ENCODE measurements at places on chromosomes 7 and 10. TPM values are rescaled to one million over a fixed set of nuclear protein-coding genes. Genes with fewer than 3 reads are reported as not detected.

DNA sequence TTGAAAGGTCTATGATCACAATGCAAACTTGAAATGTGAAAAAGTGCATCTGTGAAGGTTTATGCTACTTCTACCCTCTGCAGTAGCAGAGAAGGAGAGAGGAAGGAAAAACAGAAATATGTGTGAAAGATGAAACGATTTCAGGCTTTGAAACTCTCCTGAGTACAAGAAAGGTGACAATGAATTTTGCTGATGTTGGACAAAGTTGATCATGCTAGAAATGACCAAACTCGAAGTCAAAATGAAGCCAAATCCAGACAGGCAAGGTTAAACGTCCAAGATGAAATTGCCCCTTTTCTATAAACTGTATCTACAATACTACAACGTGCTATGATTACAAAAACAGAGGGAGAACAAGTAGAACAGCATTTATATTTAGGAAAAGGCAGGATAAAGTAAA, 67.0 kb upstream of the C7orf33 start:
- peaks cover 19% of the 10 kb centered on the region for H3K27me3 ChIP-seq
- no peaks in the 10 kb centered on the region for H3K4me1 ChIP-seq
- no peak overlapping the region for H3K27ac ChIP-seq
- DNase-seq: no peak
- H3K36me3 ChIP-seq: no peaks in the 10 kb centered on the region
- no peak overlapping the region for H3K4me3 ChIP-seq

DNA sequence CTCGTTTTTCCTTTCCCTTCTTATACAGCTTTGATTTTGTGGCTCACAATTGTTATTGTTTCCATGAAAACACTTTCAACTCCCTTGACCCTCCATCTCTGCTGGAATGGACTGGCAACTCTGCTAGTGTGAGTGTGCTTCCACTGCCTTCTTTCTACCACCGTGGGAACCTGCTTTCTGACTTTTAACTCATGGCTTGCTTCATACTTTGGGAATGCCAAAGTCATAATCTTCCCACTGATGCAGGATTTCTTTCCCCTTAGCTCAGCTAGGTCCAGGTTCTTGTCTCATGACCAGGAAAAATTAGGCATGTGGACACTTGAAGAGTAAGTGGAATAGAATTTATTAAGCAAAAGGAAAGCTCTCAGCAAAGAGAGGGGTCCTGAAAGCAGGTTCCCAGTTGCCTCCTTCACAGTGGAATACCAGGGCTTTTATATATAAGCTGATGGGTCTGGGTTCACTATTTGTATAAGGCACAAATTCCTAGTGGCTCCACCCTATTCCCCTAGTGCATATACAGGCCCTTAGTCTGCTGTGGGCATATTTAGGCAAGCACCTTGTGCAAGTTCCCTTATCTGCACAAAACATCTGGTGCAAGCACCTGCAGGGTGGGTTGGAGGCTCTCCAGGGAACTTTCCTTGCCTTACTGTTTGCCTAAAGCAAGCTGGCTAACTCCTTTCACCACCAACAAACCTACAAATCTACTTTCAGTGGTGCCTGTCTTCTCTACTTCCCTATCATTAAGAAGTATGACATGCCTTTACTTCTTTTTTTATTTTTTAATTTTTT, 119.5 kb downstream of the CFAP58 start:
- DNase-seq: no peak
- no peak overlapping the region for H3K4me3 ChIP-seq
- H3K27me3 ChIP-seq: no peaks in the 10 kb centered on the region
- no peak overlapping the region for H3K27ac ChIP-seq
- H3K4me1 ChIP-seq: no peaks in the 10 kb centered on the region

DNA sequence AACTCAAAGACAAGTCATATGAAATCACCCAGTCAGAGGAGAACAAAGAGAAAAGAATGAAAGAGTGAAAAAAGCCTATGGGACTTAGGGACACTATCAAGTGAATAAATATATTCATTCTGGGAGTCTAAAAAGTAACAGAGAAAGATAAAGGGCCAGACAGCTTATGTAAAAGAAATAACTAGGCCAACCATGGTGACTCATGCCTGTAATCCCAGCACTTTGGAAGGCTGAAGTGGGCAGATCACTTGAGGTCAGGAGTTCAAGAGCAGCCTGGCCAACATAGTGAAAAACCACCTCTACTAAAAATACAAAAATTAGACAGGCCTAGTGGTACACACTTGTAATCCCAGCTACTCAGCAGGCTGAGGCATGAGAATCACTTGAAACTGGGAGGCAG, 154.7 kb upstream of the TMEM106B start:
- no peak overlapping the region for H3K27ac ChIP-seq
- no peaks in the 10 kb centered on the region for H3K27me3 ChIP-seq
- H3K4me3 ChIP-seq: no peak overlapping the region
- H3K36me3 ChIP-seq: no peaks in the 10 kb centered on the region
- H3K4me1 ChIP-seq: no peaks in the 10 kb centered on the region
- DNase-seq: no peak

DNA sequence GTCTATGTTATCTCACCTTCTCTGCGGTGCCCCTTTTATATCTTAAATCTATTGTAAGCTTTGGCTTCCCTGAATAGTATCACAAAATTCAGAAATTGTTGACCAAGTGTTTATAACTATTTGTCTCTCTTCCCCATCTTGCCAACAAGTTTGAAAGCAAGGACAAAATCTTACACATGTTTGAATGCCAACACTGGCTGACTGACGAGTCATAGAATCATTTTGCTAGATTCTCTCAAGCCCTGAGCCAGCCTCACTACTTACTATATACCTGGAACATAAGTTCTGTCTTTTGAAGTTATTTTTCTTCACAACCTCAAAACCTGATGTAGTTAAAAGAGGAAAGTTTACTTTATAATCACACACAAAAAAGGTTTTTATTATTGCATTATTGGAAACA, 700.7 kb downstream of the PHTF2 start:
- no peak overlapping the region for H3K27ac ChIP-seq
- H3K27me3 ChIP-seq: no peaks in the 10 kb centered on the region
- H3K4me1 ChIP-seq: no peaks in the 10 kb centered on the region

Gene PSD
- 5.3 TPM for total RNA-seq

DNA sequence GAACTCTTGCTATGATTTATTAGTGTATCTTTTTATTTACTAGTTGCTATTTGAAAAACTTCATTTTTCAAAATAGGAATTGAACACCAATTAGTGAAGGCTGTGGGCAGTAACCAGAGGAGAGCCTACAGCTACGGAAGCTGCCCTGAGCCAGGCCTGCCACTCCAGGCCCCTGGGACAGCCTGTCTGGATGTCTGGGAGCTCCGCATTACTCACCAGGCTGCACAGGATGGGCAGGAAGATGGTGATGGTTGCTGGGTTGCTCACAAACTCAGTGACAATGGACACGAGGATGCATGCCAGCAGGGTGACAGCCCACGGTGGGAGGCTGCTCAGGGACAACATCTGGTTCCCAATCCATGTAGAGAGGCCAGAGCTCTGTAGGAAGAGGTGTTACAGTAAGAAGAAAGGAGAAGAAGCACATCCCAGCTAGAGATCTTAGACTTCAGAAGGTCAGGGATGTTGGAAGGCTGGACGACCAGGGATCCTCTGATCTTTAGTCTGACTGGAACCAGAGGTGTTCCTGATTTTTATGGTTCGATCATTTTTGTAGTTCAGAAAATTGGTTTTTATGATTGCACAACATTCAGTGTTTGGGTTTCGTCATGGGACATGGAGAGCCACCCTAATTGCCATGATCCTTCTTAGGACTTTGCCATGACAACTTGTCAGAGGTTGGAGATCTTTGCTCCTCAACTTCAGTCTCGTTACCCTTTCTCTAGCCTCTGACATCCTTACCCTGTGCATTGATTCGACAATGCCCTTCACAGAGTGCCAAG, 23.2 kb downstream of the STMP1 start:
- no peaks in the 10 kb centered on the region for H3K27me3 ChIP-seq
- peaks cover 10% of the 10 kb centered on the region for H3K36me3 ChIP-seq
- H3K4me3 ChIP-seq: no peak overlapping the region
- DNase-seq: no peak
- H3K4me1 ChIP-seq: peaks cover 12% of the 10 kb centered on the region
- H3K27ac ChIP-seq: no peak overlapping the region

- no peak overlapping the region for H3K4me3 ChIP-seq
- H3K27ac ChIP-seq: no peak overlapping the region
- H3K27me3 ChIP-seq: no peaks in the 10 kb centered on the region
- no peak for DNase-seq
- H3K4me1 ChIP-seq: peaks cover 46% of the 10 kb centered on the region
- H3K36me3 ChIP-seq: no peaks in the 10 kb centered on the region
Measured at GRCh38 chr7:50727072-50727471, 55.6 kb downstream of the GRB10 start.
